Uterus (tissue), 4 donors: ENCODE measurements at places on chromosomes 6 and 20. TPM values are rescaled to one million over a fixed set of nuclear protein-coding genes. Genes with fewer than 3 reads are reported as not detected.

DNA sequence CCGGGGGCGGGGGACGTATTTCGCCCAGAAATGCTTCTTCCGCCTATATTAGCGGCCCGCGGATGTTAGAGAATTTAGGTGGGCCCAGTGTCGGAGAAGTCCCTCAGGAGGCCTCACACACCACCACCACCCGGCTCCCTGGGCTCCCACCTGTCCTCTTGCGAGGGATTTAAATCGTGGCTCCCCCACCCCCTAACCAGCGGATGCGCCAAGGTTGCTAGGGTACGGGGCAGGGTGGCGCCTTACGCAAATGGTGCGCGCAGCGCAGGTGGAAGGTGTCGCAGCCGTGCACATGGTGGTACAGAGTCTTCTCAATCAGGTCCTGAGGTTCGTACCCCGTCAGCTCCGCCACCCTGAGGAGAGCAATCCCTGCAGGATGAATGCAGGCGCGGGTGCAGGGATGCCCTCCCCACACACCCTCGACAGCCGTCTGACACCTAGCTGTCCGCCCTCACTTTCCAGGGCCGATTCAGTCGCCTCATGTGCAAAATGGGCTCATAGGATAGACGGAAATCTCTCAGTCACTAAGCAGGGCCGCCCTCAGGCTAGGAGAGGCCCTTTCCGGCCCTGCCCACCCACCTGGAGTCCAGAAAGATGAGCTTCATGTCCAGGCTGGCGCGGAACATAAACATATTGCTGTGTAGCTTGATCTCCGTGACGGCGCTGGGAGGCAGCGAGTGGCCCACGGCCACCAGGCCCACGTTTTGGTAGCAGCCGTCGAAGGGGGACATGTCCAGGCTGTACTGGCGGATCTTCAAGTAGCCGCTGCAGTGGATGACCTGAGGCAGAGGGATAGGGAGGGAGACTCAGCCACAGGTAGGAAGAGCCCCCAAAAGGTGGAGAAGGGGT, 16.6 kb downstream of the SIM1 start:
- H3K36me3 ChIP-seq, result no peaks in the 10 kb centered on the region
- no peaks in the 10 kb centered on the region for H3K4me1 ChIP-seq
- H3K27me3 ChIP-seq, result peaks cover 47% of the 10 kb centered on the region
- no peak for DNase-seq

DNA sequence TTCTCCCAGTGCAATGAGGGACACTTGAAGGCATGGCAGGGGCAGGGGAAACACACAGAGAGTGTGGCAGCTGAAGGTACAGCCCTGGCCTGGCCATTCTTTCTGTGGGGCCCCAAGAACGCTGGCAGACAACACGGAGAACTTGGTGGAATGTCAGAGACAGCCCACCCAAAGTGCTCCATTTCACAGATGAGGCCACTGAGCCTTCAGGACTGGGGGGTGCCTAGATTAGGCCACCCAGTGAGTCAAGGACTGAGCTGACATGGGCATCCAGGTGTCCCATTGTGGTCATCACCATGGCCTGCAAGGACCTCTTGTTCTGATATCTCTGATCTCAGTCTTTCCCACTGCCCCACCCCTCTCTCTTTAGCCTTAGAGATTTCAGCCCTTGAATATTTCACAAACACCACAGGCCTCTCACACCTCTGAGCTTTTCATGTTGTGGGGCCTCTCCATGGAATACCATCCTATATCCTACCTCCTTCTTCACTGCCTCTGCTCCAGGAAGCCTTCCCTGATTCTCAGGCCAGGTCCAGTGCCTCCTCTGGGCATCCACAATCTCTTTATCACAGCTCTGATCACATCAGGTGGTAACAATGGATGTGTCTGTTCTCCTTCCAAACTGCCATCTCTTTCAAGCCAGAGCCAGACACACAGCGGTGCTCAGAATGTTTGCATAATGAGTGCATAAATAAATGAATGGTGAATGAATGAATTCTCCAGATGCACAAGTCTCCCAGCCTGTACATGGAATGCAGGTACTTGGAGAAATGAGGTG, 2.0 kb upstream of the RSPO4 start:
- H3K27me3 ChIP-seq, result no peaks in the 10 kb centered on the region
- no peak overlapping the region for H3K4me3 ChIP-seq
- H3K36me3 ChIP-seq, result no peaks in the 10 kb centered on the region
- no peak for DNase-seq
- H3K27ac ChIP-seq, result no peak overlapping the region

HSPA12B gene
- total RNA-seq, result 4.7 TPM

DNA sequence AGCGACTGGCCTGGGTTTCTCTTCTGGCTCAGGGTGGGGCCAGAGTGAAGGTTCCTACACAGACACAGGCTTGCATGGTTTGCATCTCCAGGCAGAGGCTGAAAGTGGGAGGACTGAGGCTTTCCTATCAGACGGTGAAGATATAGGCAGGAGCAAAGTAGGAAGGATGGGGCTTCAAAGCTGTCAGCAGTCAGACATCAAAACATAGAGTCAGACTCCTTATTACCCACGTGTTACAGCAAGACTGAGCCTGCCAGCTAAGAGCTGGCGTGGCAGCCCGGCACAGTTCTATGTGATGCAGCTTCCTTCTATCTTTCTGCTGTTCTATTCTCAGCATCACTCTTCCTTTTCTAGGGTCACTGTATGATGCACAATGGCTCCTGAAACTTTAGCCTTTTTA, 445.1 kb downstream of the DOK5 start:
- no peak overlapping the region for H3K4me3 ChIP-seq
- H3K27me3 ChIP-seq, result no peaks in the 10 kb centered on the region
- H3K27ac ChIP-seq, result no peak overlapping the region

BFSP1 gene
- 5.1 TPM for total RNA-seq

KCNK17 gene
- 0.79 TPM for total RNA-seq
